ENCODE measurements at places on chromosomes 2 and 18.
A peak's percentile ranks its signal among the peaks of the same experiment; 100 is the strongest.

- DNase-seq = no peak
Observed at GRCh38 chr2:86211033-86211795, 12.0 kb downstream of the MRPL35 start.

DNA sequence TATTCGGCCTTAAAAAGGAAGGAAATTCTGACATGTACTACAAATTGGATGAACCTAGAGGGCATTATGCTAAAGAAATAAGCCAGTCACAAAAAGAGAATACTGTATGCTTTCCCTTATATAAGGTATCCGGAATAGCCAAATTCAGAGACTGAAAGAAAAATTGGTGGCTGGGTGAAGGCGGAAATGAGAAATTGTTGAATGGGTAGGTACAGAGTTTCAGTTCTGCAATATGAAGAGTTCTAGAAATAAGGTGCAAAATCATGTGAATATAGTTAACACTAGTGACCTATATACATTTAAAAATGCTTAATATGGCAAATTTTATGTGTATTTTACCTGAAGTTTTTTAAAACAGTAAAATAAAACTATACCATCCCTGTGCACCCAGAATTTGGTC, 43.1 kb downstream of the RMP24 start:
- no peak for DNase-seq

DNA sequence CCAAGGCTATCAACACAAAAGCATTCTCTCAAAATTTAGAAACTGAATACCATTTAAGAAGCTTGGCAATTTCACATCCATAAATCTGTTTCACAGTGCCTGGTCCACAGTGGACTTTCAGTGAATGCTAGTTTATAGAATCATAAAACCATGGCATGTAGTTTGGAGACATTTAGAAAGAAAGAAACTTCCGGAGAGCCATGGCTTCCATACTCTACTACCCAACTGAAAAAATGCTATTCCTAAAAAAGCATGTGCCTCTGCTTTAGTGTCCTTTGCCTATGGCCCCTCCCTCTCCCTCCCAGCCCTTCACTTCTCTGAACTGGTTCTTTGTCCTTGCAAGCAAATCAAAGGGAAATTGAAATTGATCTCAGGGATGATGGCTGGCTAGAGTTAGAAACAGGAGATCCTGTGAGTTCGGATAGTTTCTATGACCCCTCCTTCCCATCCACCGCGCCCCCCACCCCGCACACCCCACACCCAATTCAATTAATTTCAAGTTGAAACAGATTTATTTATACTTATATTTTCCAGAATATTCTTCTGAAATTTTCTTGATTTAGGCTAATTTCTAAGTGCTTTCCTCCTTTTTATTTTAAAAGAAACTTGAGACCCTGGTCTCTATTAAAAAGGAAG, 248.3 kb downstream of the TRIB2 start:
- no peak for DNase-seq

DNA sequence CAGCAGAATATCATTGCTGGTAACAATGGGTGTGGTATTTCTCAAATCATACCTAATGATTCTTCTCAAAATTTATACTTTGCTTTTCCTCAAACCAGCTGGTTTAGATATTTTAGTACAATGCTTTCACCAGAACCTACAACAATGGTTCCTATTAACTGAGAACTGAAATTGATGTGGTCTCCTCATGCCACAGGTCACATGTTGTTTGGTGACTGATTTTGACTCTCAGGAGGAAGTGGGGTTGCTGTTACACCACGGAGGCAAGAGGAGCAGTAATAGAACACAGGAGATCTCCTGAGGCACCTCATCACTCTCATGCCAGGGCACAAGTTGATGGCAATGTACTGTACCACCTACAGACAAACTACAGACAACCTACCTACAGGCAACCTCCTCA, 3.0 kb upstream of the CEP68 start:
- peak; percentile 76 for DNase-seq

GRCh38 chr2:26848336-26849055, 564 bp downstream of the DPYSL5 start:
- DNase-seq = no peak

GRCh38 chr2:27792759-27793158, 21.2 kb downstream of the MRPL33 start:
- no peak for DNase-seq

GRCh38 chr2:37181726-37182684, 6.5 kb downstream of the SULT6B1 start:
- DNase-seq = no peak

DNA sequence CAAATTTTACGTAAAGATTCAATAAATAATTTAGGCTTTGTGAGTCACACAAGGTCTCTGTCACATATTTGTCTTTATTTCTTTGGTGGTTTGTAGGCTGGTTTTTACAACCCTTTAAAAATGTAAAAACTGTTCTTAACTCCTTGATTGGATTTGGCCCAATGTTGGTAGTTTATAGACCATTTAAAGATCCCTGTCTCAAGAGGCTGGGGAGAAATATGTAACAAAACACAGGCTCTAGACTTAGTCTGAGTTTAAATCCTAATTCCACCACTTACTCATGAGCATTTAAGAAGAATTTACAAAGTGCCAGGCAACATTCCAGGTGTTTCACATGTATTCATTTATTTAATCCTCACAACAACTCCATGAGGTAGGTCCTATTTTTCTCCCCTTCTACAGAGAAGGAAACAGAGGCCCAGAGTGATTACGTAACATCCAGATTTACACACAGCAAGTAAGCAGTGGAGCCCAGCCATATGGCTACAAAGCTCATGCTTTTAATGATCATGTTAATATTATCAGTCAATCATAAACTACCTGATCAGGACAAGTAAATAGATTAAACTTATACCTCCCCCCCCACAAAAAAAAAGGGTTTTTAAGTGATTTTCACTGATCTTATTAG, 416.6 kb upstream of the ACVR2A start:
- no peak for DNase-seq

- DNase-seq = no peak
Observed at GRCh38 chr2:151302879-151303278, 13.4 kb upstream of the NMI start.

DNA sequence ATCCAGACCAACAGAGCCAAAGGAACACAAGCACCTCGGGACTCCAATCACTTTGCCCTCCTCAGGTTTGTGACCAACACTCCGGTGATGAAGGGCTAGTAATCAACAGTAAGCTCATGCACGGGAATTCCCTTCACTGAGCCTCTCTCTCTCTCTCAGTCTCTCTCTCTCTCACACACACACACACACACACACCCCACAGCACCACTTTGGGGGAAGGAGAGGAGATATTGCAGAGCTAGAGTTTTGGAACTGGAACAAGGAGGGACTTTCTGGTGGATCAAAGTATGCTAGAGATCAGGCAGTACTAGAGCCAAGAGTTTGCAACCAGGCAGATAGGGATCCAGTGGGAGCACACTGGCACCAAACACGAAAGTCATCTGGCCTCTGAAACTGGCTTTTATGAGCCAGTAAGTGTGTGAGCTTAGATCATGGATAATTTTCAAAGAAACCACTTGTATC, 98.7 kb downstream of the ANKRD44 start:
- no peak for DNase-seq

- no peak for DNase-seq
Observed at GRCh38 chr18:25493401-25493800, 141.4 kb upstream of the ZNF521 start.

DNA sequence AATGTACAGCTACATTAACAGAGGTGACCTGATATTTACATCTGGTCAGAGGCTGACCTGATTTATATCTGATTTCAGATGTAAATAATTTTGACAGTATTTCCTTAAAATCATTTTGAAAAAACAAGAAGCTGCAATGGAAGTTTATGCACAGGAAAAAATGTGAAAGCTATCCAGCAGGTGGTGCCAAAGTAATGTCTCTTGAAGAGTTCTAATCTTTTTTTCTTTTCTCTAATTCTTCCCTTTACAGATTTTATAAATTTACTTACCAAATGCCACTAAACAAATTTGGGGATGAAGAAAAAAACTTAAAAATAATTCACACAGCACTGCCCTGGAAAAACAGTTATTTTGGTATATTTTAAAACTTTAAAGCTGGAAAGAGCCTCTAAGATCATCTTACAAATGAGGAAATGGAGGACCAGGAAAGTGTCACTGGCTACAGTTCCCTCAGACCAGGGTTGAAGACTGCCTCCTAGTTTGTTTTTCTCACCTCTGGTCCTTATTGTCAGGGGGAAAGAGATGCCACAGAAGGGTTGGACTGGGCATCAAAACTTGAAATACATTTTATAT, 16.4 kb upstream of the FBLN7 start:
- peak; percentile 68 for DNase-seq

DNA sequence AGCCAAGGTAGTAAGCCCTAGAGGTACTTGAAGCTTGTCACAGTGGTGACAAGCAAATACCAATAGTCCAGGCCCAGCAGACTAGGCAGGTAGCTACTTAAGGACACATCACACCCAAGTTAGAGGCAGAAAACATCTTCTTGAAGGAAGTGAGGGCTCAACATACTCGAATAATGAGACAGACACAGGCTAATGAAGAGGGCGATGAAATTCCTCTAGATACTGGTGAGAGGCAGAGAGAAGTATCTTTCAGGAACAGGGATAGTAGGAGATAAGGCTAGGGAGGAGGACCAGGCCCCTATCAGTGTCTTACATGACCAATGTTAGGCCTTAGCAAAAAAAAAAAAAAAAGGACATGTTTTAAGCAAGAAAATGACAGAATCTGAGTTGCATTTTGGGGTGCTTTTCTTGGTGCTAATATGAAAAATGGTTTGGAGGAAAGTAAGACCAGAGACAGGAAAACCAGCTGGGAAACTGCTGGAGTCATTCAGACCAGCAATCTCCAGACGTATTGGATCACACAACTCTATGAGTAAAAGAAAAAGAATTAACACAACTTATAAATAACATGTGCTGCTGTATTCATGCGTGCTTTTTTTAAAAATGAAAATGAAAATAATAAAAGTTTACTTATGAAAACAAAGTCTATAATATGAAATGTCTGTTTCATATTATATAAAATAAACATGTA, 37.7 kb downstream of the COBLL1 start:
- no peak for DNase-seq

DNA sequence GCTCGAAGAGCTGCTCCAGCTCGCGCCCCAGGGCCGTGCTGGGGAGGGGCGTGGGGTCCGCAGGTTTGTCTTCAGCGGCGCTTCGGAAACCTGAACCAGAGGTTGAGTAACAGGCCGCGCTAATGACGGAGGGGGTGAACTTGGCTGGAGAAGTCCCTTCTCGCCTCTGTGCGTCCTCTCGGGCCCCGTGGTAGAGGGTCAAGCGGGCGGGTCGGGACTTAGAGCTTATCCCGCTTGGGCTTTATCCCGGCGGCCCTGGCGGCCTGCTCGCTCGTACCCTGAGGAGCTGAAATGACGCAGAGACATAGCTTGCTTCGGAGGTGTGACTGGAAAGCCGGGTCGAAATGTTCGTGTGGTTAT, 479 bp downstream of the RNMT start:
- DNase-seq = no peak

DNA sequence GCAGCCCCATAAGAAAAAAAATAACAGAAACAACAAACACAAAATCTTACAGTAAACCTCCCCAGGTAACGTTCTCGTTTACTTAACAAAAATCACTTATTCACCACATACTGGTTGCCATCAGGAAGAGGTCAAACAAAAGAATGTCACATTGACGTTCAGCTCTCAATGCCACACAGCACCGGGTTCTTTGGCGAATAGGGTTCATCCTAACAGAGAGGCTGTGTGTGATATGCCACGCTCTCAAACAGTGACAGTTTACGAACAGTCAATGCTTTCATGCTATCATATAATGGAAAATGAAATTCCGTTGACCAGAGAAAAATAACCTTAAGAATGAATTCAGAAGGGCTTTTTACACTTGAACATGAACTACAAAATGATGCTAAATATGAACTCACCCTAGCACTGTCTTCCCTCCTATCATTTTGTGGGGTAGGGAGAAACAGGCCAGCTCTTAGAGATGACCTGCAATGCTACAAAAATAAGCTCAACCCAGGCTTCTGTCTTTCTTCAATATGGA, 2.0 kb downstream of the TMEM163 start:
- DNase-seq = no peak

DNA sequence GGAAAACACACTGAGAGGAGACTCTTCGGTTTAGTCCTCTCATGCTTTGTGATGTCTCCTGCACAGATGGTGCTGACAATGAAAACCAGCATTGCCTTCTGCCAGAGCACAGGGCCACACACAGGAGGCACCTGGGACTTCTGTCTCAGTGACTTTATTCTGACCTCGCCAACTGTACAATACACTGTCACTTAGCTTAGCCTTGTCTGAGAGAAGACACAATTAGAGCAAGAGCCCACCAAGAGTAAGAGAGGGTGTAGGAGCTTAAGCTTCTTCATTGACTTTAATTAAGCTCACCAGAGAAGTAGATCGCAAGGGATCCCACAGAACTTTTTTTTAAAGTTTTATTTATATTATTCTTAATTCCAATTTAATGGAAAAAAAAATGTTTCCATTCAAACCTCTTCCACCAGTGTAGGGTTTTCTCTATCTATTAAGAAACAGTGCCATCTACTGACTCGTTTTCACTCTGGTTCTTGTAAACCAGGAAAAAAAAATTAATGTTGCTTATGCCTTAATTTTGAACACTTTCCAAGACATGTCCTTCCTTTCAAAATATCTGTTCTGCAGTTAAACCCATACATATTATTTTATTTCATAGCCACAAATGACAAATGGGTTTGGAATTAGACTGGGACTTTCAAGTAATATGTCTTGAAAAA, 42.4 kb upstream of the DDX18 start:
- no peak for DNase-seq

GRCh38 chr2:119290859-119291587, 67.4 kb downstream of the STEAP3 start:
- no peak for DNase-seq

- no peak for DNase-seq
Observed at GRCh38 chr2:111673526-111673925, 210.5 kb downstream of the ANAPC1 start.

- DNase-seq = no peak
Observed at GRCh38 chr18:61371111-61371510, 37.9 kb downstream of the CDH20 start.

DNA sequence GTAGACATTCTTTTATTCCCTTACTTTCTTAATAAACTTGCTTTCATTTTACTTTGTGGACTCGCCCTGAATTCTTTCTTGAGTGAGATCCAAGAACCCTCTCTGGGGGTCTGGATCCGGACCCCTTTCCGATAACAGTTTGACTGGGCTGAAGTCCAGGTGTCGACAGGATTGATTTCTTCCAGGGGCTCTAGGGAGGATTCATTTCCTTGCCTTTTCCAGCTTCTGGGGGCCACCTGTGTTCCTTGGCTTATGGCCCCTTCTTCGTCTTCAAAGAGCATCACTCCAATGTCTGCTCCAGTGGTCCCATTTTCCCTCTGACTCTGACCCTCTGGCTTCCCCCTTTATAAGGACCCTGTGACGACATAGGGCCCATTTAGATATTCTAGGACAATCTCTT, 67.5 kb downstream of the COPS8 start:
- DNase-seq = no peak

- DNase-seq = no peak
Observed at GRCh38 chr2:198991431-198991830, 466.3 kb downstream of the SATB2 start.

DNA sequence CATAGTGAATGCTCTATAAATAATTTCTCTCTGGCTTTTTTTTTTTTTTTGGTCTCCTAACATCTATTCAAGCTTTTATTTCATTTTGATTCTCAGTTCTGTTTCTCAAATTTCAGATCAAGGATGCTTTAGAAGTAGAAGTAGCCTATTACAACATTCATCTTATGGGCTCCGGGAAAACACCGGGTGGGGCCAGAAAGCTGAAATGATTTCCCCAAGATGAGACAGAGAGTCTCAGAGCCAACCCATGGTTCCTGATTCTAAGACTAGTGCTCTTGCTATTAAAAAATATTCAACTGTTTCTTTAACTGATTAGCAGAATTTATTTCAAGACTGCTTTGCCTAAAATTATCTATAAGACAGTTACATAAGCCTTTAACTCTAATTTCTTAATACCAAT, 147.2 kb upstream of the CCDC68 start:
- DNase-seq = no peak

All from activated CD4-positive, alpha-beta T cell treated with anti-CD3 and anti-CD28 coated beads, Interleukin-2, amount 10 ng/mL, durations not matched to agents 7 days and 5 days (primary cell).